Fibroblast of the aortic adventitia (primary cell): ENCODE measurements at places on chromosomes 1 and 21. TPM values are rescaled to one million over a fixed set of nuclear protein-coding genes. Genes with fewer than 3 reads are reported as not detected.

SPATA46 gene
- total RNA-seq = not detected in 2 replicates

LCE2C gene
- not detected in 2 replicates for total RNA-seq

UTS2 gene
- total RNA-seq = not detected in 2 replicates

GRCh38 chr21:14414932-14415508, 32.1 kb upstream of the HSPA13 start:
- no peak for DNase-seq

- DNase-seq = peak; percentile 80
These were observed 221.4 kb downstream of the HLX start for GRCh38 chr1:221100611-221101010.

DNA sequence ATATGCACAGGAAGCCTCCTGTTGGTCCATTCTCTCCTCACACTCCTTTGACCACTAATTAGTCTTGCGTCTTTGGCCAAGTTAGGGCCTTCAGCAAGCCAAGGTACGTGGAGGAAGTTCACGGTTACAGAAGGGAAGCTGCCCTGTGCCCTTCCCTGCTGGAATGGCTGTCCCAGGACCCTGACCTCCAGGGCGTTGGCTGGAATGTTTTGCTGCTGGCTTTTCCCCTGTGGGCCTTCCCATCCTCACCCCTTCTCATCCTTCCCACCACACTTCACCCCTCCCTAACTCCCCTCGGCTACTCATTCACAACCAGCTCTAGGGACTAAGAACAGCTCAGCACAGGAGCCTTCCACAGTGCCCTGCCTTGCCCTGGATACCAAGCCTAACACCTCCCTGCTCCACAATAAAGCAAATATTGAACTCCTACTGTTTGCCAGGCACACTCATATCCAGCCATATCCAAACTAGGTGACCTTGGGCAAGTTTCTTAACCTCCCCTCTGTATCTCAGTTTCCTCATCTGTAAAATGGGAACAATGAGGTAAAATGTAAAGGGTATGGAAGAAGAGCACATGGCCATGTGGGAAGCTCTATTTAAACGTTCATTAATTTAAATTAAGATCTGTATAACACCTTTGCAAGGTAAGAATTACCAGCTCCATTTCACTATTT, 8.8 kb upstream of the CDCP2 start:
- no peak for DNase-seq

DNA sequence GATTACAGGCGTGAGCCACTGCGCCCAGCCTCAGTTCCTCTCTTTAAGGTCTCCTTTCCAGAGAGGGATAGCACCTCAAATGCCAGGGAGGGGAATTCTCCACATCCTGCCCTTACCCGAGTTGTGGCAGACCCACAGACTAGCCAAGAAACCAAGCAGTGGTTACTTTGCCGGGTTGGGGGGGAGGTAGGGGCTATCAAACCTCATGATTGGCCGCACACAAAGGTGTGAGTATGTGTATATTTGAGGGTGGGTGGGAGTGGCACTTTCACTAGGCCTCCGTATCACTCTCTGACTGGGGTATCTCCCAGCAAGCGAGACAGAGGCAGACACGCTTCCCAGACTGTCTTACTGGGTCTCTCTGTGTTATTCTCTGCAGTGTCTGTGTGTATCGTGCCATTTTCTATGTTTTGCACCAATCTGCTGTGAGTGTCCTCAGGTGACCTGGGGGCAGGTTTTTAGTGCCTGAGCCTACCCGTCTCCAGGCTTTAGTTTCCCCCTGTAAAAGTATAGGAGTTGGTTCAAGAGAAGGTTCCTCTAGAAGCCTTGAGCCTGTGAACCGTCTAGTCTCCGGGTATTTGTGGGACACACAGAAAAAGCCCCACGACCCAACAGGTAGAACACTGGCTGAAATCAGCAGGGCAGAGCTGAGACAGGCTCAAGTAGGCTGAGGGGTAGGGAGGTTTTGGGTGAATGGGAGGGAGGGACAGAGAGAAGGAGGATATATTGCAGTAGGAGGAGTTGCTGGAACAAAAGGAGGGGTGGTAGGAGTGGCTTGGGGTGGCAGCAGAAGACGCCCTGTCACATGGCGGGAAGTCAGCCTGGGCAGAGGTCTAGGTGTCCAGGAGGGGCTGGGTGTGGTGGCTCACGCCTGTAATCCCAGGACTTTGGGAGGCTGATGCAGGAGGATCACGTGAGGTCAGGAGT, 10.3 kb downstream of the LMNA start:
- DNase-seq = peak; percentile 58

DNA sequence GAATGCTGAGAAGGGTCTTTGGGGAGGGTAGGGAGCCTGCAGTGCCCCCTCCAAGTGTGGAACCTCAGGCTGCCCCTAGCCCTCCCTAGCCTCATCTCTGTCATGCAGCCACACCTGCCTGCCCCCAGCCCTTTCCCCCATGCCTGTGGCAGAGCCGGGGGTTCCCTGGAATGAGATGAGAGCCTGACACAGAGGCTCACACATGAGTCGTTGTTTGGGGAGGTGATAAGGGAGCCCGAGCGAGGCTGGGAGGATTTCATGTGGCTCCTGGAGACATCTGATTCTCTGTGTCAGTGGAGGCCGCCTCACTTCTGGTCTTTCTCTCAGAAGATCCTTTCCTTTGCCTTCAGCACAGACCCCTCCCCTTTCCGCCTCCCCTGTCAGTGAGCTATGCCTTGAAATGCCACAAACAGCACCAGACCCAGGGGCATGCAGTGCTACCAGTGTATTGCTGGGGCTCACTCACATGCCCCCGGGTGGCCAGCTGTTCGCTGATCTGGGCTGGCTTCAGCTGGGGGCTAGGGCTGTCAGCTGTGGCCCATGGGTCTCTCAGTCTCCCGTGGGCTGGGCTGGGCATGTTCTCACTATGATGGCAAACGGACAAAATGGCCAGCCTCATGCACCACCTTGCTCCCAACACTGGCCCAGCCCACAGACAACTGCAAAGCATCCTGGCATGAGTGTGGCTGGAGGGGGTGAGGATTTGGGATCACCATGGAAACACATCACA, 102.6 kb downstream of the AJAP1 start:
- DNase-seq = no peak

GRCh38 chr1:62426237-62426636, 10.6 kb upstream of the USP1 start:
- no peak for DNase-seq

- DNase-seq = peak; percentile 96
These were observed 272.4 kb downstream of the TPR start for GRCh38 chr1:186102547-186103148.

GRCh38 chr1:243742819-243743218, 107.2 kb downstream of the AKT3 start:
- peak; percentile 81 for DNase-seq

GRCh38 chr1:40806731-40807695, 23.4 kb downstream of the KCNQ4 start:
- peak; percentile 44 for DNase-seq

- no peak for DNase-seq
These were observed 88.3 kb upstream of the SGIP1 start for GRCh38 chr1:66445492-66446181.

DNA sequence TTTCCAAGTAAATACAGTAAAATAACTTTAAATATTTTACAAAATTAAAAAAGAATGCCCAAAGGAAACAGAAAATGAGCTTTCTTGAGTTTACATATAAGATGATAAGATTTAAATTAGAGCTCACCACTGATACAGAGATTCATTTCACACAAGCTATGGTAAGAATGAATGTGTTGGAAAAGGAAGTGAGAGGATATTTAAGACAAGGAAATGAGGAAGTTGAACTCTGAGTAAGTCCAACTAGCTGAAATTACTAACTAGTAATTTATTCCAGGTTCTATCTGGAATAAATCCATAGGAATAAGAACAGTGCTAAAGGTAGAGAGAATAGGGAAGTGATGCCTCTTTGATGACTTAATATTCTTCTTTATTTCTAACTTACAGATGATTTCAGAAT, 42.4 kb downstream of the FNBP1L start:
- no peak for DNase-seq

DNA sequence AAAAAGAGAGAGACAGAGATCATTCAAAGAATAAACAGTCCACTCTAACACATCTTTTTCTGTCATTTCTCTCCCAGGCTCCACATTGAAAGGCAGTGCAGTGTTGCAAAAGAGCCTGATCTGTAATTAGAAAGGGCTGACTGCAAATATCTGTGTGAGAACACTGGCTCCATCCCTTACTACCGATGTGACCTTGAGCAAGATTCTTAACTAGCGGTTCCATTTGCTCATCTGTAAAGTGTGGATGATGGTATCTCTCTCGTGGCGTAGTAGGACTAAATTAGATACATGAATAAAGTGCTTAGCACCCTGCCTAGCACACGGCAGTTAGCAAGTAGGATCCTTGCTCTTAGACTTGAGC, 26.9 kb upstream of the SLC44A3 start:
- DNase-seq = peak; percentile 59

DNA sequence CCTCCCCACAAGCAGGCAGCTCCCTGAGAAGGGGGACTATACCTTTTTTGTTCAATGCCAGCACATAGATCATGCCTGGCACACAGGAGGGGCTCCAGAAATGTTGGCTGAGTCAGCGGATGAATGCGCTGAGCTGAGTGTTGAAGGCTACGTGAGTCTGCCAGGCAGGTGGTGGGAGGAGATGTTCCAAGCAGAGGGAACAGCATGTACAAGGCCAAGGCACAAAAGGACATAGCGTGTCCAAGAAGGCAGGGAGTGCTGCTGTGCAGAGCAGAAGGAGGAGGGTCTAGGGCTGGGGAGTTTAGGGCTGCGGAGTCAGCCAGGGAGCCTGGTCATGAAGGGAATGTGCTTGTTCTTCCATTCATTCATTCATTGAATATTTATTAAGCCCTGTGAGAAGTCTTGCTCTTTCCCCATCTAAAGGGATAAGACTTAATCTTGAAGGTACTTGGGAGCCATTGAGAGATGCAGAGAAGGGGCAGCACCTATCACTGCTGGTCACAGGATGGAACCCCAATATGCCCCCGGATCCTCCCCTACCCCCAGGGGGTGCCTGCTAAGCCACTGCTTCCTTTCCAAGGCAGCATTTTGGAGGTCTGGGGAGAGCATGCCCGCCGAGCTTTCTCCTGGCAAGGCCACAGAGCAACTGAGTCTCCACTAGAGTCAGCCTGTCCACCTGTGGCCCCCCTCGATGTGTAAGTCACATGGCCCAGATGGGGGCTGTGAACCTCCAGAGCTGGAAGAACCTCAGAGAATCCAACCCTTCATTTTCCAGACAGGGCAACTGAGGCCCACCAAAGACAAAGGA, 31.2 kb upstream of the LAPTM5 start:
- no peak for DNase-seq
